ENCODE measurements at places on chromosomes 12 and 14.

- no peak for DNase-seq
Observed at GRCh38 chr12:51817027-51817953, 31.2 kb downstream of the FIGNL2 start.

- DNase-seq = no peak
Observed at GRCh38 chr12:31122481-31122880, 48.8 kb downstream of the DDX11 start.

GRCh38 chr12:26121323-26122060, 3.3 kb downstream of the BHLHE41 start:
- DNase-seq = no peak

- DNase-seq = no peak
Observed at GRCh38 chr12:132447327-132447720, 42.6 kb upstream of the FBRSL1 start.

GRCh38 chr12:50387487-50387886, 8.9 kb downstream of the FAM186A start:
- DNase-seq = no peak

- DNase-seq = no peak
Observed at GRCh38 chr12:75481013-75481705, 604 bp downstream of the GLIPR1 start.

- DNase-seq = no peak
Observed at GRCh38 chr12:108980831-108981618, 39.8 kb downstream of the SVOP start.

DNA sequence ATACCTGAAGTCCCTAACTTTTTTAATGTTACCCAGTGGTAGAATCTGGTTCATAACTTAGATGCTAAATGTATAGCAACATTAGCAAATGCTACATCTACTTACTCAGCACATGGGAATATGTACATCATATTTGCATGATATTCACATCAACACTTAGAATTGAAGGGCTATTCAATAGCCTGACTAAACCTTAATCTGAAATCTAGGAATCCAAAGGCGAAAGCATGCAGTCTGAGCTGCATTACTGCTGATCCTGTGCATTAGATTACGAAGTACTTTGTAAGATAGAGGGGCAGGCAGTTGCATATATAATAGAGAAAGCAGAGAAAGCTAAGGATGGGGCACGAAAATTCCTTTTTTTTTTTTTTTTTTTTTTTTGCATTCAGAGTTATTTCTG, 40.4 kb downstream of the SLC38A4 start:
- no peak for DNase-seq

DNA sequence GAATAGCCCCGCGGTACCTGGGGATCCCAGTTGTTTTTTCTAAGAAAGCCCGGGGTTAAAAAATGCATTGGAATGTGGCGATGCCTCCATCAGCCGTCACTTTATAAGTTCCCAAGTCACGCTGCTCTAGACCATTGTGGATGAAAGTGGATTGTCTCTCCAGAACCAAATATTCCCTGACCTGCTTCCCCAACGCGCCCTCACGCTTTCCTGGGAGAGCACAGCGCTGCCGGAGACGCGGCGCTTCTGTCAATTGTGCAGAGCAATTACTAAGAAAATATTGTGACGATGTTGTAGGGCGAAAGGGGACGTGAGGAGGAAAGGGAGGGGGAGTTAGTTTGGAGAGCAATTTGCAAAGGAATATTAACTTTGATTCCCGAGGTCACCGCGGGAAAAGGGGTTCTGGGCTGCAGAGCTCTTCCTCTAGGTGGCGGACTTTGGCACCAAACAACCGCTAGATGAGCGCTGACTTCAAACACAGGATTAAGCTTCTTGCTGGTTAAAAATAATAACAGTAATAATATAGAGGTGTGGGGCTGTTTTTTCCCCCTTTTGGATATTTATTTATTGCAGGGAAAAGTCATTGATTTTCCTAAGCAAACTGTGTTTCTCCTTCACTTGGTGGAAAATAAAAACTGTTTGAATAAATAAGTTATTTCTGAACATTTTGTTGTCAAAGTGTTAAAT, 9.6 kb upstream of the FOXG1 start:
- no peak for DNase-seq

GRCh38 chr12:5807090-5807414, 138.0 kb downstream of the ANO2 start:
- no peak for DNase-seq

GRCh38 chr14:23916446-23916845, 37.1 kb upstream of the DHRS4 start:
- no peak for DNase-seq

DNA sequence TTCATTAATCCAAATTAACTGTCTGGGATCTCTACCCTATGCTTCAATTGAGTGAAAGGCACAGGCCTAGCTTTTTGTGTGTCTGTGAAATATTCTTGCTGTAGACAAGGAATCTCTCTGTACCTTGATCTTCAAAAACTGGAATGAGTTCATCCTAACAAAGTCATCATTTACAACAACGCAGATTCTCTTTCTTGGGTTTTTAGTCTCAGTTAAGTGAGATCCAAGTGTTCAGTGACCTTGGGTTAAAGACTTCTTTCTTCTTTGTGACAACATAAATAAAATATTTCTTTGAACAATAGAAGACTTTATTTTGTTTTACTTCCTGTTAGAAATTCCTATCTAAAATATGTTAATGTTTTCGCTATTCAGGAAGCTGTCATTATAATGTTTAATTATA, 192.2 kb upstream of the LMNTD1 start:
- DNase-seq = no peak

DNA sequence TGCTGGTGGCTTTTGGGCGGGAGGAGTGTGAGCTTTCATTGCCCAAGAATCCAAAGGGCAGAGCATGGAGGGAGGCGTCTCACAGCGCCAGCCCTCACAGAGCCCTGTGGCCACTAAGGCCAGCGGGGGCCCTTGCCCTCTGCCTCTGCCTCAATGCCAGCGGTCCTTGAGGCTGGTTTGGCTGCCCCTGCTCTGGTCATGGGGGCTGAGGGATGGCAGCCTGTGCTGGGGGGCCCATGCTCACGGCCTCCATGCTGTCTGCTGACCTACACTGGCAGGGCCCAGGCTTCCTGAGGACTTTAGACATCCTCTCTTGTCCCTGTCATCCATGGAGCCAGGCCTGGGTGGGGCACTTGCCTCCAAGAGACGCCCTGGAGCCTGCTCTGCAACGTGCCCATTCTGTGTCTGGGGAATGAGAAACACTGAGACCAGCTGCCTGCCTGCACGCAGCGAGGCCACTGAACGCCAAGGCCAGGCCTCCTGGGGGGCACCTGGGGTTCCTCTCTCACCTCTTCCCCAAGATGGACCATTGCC, 143.4 kb downstream of the KIF26A start:
- peak; percentile 5 for DNase-seq

- DNase-seq = no peak
Observed at GRCh38 chr12:105841840-105842239, 296.9 kb downstream of the NUAK1 start.

DNA sequence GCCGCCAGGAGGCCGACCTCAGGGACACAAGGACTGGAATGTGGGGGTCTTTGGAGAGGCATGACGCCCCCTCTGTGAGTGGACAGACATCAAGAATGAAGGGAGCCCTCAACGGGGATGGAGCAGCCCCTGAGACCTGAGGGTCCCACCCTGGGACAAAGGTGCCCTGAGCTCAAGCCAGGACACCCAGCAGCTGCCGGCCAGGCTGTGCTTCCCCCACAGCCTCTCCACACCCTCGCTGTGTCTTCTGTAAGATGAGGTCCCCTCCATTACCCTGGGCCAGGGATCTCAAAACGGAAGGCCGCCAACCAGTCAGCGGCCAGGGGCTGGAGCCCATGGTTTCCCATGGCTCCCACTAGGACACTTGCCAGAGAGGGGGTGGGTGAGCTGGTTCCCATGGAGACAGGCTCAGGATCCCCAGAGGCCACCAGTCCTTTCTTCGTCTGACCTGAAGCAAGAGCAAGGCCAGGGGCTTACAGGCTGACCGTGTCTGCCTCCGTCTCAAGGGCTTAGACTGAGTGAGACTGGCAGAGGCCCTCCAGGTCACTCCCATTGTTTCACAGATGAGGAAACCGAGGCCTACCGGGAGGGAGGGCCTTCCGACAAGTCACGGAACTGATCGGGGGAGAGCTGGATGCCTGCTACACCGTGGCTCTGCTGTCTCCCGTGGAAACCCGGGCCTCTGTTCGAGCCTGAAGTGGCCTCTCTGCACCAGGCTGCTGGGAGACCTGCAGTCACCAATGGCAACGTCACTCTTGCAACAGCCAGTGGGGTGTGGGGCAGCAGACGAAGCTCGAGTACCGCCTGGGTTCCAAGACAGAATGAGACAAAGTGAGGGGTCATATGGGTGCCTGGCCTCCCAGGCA, 91.7 kb upstream of the DIO3 start:
- no peak for DNase-seq

DNA sequence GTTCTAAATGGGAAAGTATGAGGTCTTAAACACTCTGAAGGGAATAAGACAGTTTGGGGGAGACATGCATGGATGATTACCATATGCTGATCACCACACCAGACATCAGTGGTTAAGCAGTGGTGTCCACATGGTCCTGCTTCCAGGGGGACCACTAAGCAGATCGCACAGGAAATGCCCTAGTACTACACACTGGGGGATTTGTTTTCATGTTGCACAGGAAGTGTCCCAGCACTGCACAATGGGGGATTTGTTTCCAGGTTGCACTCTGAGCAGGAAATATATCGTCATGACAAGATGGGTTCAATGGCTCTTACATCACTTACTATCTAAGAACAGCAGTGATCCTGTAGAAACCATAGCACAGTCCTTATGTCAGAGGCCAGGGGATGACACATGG, 245.5 kb downstream of the BCL11B start:
- DNase-seq = no peak

DNA sequence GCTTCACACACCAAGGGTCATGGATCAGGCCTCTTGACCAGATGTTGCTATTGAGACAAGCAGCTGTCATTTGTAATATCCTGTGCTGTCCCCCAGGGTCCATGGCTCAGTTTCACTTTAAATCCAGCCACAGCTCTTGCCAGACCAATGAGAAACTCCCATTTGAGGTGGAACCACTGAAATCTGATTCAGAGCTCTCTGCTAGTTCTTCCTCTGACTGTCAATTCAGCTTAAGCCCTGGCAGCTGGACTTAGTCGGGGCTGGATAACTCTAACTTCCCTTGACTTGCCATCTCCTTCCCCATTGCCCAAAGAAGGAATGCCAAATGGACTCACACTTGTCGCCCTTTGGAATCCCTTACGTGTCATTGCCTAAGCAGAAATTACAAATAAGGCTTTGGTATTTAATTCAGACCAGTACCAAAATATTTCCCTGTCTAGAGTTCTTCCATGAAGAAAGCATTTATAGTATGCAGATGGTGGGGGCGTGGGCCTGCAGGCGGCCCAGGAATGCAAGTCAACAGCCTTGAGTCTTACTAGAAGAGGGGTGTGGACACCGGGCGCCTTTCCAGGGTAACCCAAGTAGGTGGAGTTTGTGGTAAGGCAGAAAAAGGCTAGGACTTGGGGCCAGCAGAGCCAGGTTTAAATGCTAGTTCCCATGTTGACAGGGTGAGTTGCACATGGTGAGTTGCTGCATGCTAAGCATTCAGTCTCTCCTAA, 96.9 kb upstream of the TMPO start:
- no peak for DNase-seq

DNA sequence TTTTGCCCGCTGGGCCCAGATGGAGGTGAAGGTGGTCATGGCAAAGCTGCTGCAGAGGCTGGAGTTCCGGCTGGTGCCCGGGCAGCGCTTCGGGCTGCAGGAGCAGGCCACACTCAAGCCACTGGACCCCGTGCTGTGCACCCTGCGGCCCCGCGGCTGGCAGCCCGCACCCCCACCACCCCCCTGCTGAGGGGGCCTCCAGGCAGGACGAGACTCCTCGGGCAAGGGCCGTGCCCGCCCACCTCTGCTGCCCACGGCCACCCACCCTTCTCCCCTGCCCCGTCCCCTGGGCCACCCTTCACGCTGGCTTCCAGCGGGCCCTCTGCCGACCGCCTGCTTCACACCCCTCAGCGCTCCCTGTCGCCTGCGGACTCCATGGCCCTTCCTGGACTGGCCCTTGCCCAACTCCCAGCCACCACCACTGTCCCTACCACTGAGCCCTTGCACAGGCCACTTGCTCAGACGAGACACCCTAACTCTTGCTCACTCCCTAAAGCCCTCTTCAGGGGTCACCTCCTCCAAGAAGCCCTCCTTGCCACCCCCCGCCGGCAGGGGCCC, 42.5 kb downstream of the CYP46A1 start:
- DNase-seq = peak; percentile 7

DNA sequence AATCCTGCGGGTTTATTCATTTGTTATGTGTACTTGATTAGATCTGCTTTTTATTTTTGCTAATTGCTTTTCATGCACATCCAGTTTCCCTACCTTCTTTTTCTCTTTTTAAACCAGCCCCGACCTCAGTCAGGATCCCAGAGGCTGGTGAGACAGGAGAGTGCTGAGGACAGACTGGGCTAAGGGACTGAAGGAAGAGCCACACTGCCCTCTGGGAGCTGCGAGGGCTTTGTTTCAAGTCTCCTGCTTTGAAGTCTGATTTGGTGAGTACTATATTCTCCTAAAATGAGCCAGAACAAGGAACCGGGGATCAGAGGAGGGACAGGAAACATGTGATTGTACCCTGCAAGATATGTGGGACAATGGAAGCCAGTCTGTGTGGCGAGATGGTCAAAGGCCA, 23.9 kb downstream of the PRICKLE1 start:
- DNase-seq = no peak

DNA sequence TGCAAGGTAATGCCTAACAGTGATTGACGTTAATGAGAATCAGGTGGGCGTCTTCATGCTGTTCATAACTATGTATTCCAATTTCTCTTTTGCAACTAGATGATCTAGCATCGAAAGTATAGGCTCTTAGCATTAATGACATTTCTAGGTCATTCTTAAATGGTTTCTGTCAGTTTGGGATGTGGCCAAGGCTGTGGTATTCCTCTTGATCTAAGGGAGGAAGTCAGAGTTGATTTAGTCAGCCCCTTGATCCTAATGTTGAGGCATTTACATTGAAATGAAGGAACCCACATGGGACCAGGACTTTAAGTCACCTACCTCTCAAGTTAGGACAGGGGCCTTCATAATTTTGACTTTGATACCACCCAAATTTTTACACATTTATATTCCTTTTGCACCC, 448.1 kb downstream of the NPAS3 start:
- no peak for DNase-seq

GRCh38 chr12:84772281-84772680, 140.3 kb downstream of the SLC6A15 start:
- DNase-seq = no peak

DNA sequence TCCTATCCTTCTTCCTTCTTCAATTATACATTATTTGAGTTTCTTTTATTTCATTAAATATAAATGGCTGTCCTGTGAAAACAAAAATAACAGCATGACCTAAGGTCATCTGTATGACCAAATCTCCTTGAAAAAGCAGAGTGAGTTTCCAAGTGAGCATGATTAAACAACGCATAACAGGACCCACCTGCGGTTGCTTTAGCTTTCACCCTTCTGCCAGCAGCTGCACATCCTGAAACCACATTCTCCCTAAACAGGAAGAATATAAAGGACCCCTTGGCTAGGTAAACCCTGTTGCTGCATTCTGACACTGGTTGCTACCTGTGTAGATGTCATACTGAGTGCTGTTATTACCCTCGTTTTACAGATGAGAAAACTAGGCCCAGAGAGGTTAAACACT, 42.8 kb upstream of the CPM start:
- DNase-seq = no peak

All from progenitor cell of endocrine pancreas (in vitro differentiated cells).